Stimulated activated CD8-positive, alpha-beta memory T cell treated with anti-CD3 and anti-CD28 coated beads, Interleukin-12 subunit alpha, Interleukin-12 subunit beta, amount 100 ng/mL, for 1 hour (primary cell): ENCODE measurements at places on chromosomes 6 and 20.

DNA sequence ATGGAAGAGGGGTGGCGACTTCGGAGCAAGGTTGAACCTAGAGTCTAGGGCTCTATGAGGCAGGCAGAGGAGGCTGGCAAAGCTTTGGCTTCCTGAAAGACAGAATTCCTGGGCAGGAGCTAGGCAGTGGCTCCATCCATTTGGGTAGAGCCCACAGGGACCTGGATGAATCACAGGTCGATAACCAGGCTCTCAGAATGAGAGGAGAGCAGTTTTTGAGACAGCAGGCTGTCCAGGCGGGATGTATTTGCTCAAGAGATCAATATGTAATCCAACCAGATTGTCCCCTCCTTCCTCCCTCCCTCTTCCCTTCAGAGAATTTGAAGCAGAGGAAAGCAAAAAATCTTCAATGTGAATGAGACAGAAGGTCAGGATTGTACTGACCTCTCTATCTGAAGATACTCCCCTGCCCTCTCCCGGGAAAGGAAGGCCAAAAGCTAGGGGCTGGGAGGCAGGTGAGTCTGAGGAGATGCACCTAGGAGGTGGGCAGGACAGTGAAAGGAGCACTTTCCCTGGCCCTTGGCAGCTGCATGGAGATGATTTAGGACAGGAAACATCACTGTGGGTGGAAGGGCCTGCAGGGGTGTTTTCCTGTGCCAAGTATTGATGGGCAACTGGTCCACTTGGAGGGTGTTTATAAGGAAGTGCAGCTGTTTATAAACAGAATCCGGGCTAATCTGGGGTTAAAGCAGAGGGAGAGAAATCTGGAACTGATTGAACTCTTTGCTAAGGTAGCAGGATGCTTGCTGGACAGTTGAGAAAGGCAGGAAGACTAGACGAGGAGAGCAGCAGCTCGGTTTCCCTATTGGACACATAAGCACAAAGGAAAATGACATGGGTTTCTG is 212.4 kb upstream of the LRFN2 start:
- DNase-seq, result no peak

GRCh38 chr6:127748290-127748689 is 152.6 kb downstream of the THEMIS start:
- no peak for DNase-seq

DNA sequence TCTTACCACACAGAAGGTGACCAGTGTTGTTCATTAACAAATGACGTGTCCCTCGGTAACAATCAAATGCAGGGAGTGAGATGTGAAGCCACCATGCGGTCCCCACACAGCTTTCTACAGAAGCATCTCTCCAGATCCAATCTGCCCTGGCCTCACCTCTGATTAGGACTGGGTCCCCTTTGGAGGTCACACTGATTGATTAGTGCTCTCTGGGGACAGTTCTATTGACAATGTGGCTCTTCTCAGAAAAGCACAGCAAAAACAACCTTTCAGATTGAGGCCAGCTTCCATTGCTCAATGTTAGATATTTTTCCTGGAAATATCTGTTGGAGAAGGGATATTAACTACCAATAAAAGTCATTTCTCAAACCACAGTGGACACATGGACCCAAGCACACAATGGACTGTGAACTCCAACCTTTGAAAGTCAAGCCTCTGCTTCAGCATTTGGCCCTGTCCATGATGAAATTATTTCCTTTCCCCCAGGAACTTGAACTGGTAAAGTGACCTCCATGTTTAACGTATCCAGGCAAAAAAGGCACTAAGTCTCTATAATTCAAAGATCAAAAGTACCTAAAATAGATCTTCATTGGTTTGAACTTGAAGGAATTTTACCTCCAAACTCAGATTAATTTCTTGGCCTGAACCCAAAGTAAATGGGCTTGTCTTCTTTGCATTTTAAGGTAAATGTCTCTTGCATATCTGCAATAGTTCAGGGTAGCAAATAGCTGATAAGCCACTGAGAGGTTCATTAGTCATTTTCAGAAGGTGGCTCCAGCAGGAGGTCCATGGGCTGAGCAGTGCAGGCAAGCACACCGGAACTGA is 118.5 kb downstream of the FOXA2 start:
- no peak for DNase-seq

DNA sequence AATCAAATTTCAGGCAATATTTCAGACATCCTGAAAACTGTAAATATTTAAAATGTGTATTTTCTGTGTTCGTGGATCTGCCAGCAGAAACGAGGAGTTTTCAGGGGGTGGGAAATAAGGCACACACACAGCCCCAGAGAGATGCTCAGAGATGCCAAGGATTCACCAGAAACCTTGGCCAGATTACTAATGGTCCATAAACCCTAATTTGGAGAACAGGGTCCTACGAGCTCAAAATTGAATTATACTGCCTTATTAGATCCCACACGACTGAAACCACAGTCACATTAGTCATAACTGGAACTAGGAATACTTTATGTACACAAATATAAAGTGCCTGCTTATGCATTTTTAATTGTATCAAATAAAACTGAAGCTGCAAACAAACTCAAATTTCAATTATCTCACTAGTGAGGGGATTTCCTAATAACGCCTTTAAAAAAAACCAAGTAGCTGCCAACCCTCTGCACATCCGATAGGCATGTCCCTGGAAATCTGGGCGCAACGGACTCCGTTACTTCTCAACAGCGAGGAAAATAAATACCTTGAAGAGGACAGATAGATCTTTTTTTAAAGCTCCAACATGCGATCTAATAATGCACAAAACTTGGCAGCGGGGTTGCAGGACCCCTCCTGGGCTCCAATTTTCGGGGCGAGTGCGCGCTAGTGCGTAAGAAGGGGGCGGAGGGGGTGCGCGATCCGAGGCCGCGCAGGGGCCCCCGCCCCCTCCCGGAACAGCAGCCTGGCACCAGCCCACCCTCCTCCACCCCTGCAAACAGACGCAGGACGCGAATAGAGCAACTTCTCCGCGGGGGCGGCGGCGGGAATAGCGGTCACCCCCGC is 897 bp downstream of the CHD6 start:
- peak; percentile 20 for DNase-seq

DNA sequence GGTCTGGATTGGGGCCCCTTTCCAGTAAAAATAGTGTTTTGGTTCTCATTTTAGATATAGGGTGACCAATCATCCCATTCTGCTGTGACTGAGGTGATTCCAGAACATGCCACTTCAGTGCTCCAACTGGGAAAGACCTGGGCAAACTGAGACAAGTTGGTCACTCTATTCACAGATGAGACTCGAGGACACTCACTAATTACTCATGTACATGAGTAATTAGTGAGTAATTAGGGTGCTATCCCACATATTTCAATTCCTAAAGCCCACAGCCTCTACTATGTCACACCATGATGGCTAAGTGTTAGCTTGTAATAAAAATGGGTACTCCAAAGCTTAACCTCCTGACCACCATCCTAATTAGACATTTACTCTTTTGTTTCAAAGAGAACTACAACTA is 86.0 kb downstream of the CBLN4 start:
- no peak for DNase-seq

DNA sequence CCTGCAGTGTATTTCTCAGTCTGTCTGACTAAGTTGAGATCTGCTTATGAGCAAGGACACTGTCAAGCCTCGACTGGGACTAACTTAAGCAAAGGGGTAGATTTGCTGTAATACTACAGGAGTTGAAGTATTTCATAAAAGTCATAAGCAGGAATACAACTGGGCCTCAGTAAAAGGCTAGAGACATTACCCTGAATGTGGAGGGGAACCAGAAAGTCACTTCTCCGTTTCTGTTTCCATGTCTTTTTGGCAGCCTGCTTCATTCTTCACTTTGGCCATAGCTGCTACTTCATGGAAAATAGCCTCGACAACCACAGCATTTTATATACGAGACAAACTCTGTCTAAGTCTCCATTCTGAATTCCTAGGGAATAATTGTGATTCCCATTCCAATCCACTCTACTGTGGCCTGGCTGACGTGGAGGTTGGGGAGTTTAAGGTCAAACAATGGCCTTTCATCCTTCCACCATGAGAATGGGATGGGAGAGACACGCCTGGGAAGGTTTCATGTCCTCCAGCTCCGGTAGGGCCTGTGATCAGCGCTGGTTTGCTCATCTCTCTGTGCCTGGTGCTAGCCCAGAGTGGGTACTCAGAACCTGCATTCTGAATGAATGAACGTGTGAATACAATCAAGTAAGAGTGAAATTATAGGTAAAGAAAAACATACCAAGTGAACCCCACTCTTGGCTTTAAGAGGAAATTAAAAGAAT is 37.1 kb upstream of the DUSP22 start:
- DNase-seq, result no peak

DNA sequence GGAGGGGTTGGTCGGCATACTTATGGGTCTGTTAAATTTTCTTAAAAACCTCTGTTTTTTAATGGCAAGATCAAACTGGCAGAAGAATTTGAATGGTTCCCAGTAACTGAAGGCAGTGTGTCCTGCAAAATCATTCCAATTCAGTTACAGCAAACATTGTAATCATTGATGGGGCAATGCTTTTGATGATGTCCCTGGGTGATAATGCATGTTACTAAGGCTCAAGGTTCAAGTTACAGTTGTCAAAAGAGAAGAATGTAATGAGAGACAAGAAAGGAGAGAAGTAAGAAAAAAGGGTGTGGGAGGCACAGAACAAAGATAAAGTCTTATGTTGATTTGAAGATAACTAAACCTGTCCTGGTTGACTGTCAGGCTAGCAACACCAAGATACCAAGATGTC is 54.9 kb downstream of the CEP162 start:
- no peak for DNase-seq

- DNase-seq, result no peak
Observed at GRCh38 chr6:119890470-119890869, 540.9 kb upstream of the MAN1A1 start.

- DNase-seq, result no peak
Observed at GRCh38 chr6:71766796-71767195, 119.6 kb upstream of the RIMS1 start.

DNA sequence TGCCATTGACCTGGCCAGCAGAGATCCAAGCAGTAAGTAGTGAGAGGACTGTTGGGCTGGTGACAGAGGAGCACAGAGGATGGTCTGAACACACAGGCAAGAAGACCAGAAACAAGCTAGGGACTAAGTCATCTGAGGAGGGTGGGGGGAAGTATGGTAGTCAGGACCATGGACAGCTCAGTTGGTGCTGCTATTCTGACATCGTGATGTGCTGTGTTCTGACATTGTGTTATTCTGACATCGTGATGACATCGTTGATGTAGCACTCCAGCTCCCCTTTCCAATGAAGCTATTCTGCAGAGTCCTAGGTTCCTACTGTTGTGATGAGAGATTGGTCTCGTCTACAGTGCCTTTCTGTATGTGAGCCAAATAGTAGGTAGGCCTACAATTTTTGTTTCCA is 28.7 kb downstream of the CFAP206 start:
- DNase-seq, result peak; percentile 7

DNA sequence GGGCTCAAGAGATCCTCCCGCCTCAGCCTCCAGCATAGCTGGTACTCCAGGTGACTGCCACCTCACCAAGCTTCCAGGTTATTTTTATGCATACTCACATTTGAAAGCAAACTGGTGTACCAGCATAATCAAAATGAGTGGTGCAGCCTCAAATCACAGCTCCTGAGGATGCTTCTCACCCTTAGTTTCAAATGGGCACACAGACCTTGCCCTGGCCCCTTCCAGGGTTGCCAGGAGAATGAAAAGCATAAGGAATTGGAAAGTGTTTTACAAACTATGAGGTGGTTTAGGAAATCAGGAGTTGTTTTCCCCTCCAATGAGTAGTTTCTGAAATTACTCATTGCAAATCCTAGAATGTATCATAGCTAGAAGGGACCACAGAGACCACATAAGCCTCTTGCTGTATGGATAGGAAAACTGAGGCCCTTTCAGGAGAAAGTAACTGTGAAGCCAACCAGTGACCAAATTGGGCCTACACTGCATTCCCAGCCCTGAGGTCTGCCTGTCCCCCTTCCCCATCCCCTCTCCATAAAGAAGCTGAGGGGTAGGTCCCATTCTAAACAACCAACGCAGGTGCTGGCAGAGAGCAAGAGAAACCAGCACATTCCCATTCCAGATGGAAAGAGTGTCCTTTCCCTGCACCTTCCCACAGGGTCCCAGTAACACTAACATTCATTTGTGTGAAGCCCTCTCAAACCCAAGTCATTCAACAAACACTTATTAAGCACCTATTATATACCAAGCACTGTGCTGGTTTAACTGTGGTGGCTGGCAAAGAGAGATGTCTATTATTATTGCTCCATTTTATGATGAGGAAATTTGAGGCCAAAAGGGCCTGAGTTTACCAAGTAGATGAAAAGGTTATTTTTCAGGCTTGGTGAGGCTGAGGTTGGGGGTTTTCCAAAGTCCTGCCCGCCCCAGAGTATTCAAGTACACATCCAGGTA is 2.1 kb upstream of the E2F1 start:
- DNase-seq, result no peak

DNA sequence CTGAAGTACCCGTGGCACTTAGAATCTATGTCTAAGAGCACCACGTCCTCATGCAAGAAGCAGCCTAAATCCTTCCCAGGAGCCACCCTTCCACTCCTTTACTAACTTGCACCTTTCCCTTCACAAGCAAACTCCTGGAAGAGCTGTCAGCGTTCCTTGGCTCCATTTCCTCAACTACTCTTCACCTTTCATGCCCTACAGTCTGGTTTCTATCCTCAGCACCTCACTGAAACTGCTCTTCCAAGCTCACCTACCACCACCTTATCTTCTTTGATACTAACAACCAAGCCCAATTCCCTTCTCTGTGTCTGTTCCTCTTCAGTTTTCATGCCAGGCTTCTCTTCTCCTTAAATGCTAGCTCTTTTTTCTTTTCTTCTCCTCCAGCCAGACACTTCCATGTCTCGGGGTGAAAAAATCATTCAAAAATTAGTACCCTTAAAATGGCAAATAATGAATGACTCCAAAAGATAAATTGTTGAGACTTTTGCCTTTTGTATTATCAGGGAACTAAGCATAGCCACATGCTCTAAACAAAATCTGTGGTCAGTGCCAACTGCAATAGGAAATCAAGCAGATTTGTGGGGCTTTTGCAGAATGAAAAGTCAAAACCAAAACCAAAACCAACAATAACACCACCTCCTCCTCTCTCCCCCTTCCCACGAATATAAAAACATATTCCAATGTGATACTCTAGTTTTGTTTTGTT is 149.6 kb upstream of the KCNK16 start:
- DNase-seq, result no peak

DNA sequence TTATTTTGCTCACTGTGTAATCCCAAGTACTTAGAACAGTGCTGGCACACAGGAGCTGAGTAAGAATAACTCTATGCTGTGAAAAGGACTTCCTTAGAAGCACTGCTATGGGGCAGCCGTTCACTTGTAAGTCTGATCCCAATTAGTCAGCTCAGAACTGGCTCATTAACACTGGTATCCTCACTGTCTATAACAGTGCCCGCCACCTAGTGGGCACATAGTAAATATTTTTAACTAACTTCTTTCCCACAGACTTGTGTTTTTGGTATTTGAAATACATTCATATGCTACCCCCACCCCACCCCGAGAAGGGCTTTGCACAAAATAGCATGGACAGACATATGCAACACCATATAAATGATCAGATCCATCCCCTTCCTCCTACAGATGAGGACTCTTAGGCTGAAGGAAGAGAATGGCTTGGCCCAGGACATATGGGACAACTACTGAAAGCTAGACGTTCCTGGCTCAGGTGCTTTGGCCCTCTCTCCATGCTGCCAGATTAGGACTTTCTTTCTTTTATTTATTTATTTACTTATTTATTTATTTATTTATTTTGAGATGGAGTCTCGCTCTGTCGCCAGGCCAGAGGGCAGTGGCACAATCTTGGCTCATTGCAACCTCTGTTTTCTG is 47.1 kb downstream of the DST start:
- DNase-seq, result no peak

GRCh38 chr6:14035071-14035847 is 82.3 kb upstream of the CD83 start:
- no peak for DNase-seq

- no peak for DNase-seq
Observed at GRCh38 chr6:151027936-151028838, 162.7 kb downstream of the MTHFD1L start.

- DNase-seq, result no peak
Observed at GRCh38 chr6:159844737-159845645, 44.9 kb downstream of the PNLDC1 start.
